ENCODE measurements at places on chromosomes 5 and 9.

GRCh38 chr9:33375238-33375840 lies 27.0 kb downstream of the AQP7 start:
- DNase-seq: peak; percentile 7

- no peak for DNase-seq
Observed at GRCh38 chr5:50886657-50887345, 220.4 kb downstream of the PARP8 start.

GRCh38 chr5:39513236-39513635 lies 88.5 kb upstream of the DAB2 start:
- no peak for DNase-seq

- DNase-seq: no peak
Observed at GRCh38 chr5:89191374-89191773, 308.4 kb upstream of the MEF2C start.

DNA sequence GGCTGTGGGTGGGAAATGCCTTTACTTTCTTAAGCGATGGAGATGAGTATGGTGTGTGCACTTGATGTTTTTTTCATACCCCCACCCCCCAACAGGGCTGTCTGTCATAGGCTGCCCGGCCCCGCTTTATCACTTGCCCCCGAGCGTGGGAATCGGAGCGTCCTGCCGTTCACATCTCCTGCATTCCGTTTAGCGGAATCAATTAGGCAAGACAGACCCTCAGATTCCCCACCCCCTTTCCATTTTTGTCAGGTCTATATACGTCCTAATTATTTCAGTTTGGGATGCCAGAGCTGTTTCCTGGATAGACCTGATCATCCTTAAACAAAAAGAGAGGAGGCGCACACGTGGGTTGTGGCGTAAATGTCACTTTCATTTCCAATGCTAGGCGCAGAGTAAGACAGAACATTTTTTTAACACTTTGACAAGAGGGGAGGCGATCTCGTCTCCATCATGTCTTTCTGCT lies 217.2 kb downstream of the MEF2C start:
- DNase-seq: no peak

GRCh38 chr5:154603953-154604679 lies 126.1 kb upstream of the HAND1 start:
- no peak for DNase-seq

GRCh38 chr9:70429899-70430298 lies 15.4 kb upstream of the KLF9 start:
- no peak for DNase-seq

DNA sequence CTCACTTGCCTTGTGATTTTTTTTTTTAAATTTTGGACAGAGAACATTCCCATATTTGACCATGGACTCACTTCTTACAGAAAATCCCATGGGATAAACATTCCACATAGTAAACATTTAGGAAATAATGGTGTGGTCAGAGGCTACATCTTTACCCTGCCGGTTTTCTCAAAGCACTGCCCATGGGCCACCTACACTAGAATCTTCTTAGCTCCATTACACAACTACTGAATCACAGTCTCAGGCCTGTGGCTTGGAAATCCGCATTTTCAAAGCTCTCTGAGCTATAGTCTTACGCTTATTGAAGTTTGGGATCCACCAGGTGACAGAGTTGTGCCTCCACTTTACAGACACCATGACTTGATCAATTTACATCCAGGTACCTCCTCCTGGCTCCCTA lies 39.4 kb downstream of the ALG2 start:
- no peak for DNase-seq

GRCh38 chr9:126805554-126806262 lies 868 bp downstream of the ZBTB43 start:
- peak; percentile 64 for DNase-seq

DNA sequence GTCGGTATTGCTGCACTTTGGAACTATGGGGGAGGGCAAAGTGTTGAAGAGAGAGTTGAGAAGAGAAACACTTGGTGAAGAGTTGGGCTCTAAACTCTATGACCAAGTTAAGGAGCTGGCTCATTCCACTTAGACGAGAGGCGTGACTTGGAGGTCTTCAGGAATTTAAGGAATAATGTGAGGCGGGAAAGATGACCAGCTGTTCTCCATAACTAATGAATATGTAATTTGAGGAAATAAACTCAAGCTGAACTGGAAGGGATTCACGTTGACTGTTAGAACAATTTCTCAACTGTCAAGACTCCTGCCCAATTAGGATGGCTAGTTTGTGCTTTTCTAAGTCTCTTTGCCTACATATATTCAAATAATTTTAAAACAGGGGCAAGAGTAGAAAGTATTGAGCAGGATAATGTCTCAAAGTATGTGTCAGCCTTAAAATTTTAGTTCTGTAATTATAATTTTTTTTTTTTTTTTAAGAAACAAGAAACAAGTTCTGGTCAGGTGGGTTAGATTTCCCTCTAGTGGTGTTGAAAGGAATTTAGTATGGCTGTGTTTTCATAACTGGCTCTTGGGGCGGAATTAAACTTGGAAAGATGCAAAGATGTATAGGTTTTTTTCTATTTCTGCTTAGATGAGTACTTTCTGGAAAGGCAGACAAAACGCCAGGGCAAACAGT lies 33.4 kb downstream of the TMEM252 start:
- DNase-seq: no peak

GRCh38 chr5:154384480-154385235 lies 61.1 kb upstream of the SAP30L start:
- no peak for DNase-seq

DNA sequence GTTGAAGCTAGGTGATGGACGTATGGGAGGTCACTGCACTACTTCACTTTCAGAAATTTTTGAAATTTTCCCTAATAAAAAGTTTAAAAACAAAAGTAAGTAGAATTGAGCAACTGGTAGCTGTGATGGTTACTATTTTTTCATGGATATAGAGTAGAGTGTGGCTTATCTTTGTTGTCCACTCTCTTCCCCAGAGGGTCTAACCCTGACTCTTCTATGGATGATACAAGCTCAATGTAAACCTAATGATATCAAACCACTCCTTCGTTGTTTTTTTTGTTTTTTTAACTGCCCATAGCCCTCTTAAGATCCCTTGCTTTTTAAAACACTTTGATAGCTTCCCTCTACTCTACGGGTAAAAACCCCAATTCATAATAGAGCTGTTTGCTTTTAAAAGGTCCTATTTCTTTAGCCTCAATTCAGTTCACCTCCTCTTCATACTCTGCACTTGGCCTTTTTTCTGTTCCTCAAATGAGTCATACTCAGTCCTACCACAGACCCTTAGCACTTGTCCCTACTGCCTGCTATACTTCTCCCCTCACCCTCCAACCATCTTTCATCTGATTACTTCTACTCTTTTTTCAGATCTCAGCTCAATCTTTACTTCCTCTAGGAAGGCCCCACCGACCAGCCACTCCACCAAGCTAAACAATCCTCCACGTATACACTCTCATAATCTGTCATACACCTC lies 2.6 kb downstream of the HDAC3 start:
- DNase-seq: no peak

DNA sequence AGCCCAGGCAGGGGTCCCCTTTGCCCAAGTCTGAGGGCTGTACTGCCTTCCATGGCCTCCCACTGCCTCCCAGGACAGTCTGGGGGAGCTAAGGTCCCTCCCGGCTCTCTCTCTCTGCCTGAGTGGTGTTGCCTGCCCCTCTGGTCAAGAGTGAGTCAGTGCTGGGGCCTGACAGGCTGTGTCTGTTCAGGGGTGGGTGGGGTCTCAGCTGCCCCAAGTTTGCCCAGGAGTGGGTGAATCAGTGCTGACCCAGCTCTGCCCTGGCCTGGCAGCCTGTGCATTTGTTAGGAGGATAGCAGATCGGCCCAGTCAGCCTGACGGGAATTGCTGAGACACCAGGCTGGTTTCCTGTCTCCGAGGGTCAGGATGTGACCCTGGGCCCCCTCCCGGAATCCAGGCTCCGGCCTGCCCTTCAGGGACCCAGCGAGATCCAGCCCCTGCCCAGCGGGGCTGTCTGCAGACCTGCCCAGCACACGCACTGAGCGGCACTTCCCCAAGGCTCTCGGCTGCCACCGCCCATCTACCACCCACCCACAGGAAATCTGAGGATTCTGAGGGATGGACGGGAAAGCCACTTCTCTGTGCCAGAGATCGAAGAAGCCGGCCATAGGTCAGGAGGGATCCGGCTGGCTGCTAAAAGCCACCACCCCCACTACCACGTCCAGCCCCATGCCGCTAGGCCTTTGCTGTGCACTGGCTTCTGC lies 15.9 kb downstream of the ENG start:
- peak; percentile 15 for DNase-seq

DNA sequence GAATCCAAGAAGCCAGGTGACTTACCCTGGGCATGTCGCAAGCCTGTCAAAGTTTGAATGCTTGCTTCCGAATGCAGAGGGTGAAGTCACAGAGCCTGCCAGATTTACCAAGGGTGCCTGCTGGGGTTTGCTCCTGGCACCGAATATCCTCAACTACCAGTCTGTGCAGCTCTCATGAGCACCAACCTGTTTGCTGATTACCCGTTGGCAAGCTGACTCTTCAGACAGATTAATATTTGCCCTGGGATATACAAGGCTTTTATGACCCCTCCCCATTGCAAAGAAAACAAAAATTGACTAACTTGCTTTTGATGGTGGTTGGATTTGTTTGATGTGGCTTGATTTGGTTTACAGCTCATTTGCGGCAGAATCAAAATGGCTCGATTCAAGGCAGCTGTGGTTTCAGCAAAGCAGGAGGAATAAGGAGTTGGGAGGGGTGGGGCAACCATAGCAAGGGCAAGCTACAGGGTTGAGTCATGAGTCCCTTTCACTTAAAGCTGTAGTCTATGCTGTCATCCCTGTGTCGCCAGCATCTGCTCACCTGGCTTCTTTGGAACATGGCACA lies 82.3 kb upstream of the AGXT2 start:
- no peak for DNase-seq

DNA sequence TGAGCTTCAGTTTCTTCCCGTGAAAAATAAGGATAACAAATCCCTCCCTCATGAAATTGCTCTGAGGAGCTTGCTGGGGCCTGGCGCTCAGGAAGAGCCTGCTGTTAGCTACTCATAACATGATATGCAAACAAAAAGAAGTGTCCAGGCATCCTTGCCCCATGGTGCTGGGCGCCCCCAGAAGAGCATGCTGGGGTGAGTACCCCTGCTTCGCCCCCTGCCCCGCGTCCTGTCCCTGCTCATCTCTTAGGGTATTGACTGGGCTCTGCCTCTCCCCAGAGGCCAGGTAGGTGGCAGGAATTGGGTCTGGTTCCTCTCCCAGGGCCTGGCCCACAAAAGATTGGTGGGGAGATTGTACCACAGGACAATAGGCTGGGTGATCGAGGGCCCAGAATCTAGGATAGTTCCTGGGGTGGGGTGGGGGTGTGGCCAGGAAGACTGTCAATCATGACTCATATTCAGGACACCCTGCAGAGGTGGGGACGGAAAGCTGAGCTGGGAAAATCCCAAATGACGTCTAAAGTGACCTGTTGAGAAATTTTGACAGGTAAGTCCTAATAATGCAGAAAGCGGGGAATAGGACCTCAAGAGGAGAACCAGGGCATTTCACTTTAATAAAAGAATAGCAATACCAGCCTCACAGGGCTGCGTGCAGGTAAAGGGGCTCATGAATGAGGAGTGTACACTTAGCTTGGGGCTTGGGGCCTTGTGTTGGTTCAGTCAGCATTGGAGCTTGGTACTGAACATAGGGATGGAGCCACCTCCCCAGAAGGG lies 8.9 kb downstream of the PITX1 start:
- DNase-seq: no peak

GRCh38 chr9:133932181-133932580 lies 59.9 kb downstream of the VAV2 start:
- DNase-seq: no peak

GRCh38 chr5:159178978-159179377 lies 30.4 kb downstream of the RNF145 start:
- DNase-seq: peak; percentile 88

DNA sequence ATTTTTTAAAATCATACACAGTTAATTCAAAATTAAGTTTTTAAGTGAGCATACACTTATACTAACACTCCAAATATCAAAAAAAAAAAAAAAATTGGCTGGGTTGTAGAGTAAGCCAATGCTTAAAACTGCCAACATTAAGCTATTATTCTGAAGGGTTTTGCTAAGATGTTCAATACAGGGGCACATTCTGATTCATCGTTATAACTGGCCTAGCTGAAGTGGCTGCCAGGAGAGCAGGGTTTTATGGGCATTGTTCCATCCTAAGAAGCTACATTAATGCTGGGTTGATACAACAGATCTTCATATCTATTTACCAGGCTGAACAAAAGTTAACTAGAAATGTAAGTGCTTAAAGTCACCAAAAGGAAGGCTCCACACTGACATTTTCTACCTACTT lies 13.4 kb downstream of the ELAVL2 start:
- DNase-seq: no peak

Data from fibroblast of skin of left quadriceps (primary cell).